ENCODE measurements at places on chromosomes 16 and 17.

DNA sequence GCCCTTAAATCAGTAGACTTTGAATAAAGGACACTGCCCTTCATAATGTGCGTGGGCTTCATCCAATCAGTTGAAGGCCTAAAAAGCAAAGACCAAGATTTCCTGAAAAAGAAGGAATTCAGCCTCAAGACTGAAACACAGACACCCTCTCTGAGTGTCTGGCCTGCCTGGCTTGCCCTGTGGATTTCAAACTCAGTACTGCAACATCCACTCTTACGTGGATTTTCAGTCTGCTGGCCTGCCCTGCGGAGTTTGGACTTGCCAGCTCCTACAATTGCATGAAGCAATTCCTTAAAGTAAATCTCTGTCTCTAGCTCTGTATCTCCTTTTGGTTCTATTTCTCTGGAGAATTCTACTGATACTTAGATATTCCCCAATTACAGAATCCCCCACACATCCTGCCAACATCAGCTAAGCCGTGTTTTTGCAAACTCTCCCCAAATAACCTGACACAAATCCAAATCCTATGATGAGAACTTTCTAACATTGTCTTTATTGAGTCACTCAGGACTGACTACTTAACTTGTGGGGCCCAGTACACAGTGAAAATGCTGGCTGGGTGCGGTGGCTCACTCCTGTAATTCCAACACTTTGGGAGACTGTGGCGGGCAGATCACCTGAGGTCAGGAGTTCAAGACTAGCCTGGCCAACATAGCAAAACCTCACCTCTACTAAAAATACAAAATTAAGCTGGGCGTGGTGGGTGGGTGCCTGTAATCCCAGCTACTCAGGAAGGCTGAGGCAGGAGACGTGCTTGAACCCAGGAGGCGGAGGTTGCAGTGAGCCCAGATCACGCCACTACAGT, 7.2 kb upstream of the TNFRSF17 start:
- DNase-seq = no peak

- DNase-seq = no peak
These were observed 410.4 kb upstream of the MON1B start for GRCh38 chr16:76780556-76780955.

GRCh38 chr16:86033016-86033474, 134.1 kb downstream of the IRF8 start:
- DNase-seq = no peak

- DNase-seq = no peak
These were observed 3.3 kb downstream of the ITGA3 start for GRCh38 chr17:50059256-50059655.

- no peak for DNase-seq
These were observed 130.4 kb downstream of the TANC2 start for GRCh38 chr17:63096426-63096825.

GRCh38 chr17:39462631-39463375, 1.5 kb downstream of the CDK12 start:
- DNase-seq = no peak

GRCh38 chr17:57957120-57957850, 2.1 kb upstream of the CUEDC1 start:
- no peak for DNase-seq

GRCh38 chr17:47318197-47318918, 5.4 kb upstream of the EFCAB13 start:
- DNase-seq = no peak

DNA sequence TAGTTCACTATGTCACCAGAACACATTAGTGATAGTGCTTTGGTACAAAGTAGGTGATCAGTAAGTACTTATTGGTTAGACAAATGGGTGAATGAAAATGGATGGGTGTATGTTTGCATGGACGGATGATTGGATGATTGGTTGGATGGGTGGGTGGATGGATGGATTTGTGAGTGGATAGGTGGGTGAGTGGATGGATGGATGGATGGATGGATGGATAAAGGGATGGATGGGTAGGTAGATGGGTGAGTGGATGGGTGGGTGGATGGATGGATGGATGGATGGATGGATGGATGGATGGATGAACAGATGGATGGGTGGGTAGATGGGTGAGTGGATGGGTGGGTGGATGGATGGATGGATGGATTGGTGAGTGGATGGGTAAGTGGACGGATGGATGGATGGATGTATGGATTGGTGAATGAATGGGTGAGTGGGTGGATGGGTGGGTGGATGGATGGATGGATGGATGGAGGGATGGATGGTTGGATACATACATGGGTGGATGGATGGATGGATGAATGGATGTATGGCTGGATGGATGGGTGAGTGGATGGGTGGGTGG, 225.3 kb upstream of the GSE1 start:
- DNase-seq = no peak

DNA sequence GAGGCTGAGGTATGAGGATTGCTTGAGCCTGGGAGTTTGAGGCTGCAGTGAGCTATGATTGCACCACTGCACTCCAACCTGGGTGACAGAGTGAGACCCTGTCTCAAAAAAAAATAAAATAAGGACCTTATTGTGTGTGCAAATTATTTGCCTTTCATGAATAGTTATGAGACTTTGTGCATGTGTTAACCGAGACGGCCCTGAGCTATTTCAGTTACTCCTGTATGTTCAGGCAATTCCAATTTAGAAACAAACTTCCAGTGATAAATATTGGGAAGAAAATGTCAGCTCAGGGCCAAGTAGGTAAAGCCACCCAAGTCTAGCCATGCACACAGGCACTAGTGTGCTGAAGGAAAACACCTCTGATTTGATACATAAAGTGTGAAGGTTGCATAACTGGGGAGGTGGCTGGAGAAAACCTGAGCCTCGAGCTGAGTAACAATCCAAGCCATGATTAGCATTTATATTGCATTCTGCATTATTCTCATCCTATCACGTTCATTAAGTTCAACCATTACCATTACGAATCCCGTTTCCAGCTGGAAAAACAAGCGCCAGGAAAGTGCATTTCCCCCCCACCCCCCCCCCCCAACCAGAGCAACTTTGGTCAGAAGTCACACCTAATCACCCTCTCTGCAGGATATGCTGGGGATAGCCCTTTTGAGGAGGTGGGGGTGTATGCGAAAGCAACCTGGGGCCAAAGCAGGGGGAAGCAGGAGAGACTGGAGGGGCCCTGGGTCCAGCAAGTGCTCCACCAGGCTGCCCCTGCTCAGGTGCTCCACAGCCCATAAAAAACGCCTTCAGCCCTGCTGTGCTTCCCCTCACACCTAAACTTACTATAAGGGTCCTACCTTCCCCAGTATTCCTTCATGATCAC, 18.6 kb upstream of the ENDOV start:
- no peak for DNase-seq

DNA sequence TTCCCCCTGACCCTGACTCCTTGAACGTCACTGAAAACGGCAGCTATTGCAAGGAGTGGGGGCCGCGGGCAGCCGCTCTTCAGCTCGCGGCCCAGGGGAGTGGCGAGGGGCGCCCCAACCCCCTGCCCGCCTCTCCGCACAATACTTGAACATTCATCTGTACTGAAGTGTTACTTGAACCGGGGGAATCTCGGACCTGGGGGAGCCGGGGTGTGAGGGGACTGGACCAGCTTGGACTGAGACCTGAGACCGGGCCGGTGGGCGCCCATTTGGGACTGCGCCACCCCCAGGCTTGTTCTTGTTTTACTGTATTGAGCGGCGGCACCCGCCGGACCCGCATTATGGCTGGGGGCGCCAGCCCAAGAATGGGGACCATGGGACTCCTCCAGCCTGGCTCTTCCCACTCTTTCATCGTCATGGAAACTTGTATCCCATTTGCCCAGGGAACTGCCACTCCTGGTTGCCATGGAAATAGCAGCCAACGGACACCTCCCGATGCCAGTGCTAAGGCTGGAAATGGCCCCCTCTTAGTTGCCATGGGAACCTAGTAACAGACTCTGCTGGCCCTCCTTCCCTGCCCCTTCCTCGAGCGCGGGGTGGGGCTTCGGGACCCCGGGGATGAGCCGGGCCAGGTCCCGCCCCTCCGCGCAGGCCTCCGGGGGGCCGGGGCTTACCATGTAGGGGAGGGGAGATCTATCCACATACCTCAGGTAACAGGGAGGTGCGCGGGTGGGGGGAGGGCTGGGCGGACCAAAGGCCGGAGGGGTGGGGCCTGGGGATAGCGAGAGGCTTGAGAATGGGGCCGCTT, 805 bp upstream of the ORAI3 start:
- peak; percentile 37 for DNase-seq

- peak; percentile 36 for DNase-seq
These were observed 4.8 kb upstream of the ATP2A3 start for GRCh38 chr17:3968886-3969524.

DNA sequence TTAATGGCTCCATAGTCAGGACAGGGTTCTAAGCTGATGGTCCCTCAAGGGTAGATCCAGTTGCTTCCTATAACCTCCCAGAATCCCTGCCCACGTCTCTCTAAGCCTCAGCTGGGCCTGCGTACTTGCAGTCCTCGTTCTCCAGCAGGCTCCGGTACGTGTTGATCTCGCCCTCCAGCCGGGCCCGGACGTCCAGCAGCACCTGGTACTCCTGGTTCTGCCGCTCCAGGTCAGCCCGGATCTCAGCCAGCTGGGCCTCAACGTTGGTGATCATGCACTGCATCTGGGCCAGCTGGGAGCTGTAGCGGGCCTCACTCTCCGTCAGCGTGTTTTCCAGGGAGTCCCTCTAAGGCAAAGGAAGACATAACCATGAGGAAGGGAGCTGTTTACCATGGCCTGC, 4.5 kb downstream of the KRT32 start:
- DNase-seq = no peak

DNA sequence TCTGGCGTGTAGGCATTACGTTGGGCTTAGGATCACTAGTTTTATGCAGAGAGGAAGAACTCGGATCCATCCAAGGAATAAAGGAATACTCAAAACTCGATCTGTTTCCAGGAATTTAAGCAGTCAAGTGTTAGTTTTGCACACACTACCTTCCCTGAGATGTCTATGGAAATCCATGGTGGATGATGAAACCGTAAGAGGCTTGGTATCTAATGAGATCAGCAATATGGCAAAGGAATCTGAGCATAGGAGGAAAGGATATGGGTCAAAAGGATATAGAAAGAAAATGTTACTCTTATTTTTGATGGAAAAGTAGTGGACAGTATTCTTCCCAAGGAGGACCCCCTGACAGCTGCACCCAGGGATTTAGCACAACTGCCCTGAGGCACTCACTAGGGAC, 59.6 kb downstream of the SMG6 start:
- DNase-seq = no peak

GRCh38 chr17:28124962-28125361, 82.5 kb downstream of the NLK start:
- DNase-seq = no peak

DNA sequence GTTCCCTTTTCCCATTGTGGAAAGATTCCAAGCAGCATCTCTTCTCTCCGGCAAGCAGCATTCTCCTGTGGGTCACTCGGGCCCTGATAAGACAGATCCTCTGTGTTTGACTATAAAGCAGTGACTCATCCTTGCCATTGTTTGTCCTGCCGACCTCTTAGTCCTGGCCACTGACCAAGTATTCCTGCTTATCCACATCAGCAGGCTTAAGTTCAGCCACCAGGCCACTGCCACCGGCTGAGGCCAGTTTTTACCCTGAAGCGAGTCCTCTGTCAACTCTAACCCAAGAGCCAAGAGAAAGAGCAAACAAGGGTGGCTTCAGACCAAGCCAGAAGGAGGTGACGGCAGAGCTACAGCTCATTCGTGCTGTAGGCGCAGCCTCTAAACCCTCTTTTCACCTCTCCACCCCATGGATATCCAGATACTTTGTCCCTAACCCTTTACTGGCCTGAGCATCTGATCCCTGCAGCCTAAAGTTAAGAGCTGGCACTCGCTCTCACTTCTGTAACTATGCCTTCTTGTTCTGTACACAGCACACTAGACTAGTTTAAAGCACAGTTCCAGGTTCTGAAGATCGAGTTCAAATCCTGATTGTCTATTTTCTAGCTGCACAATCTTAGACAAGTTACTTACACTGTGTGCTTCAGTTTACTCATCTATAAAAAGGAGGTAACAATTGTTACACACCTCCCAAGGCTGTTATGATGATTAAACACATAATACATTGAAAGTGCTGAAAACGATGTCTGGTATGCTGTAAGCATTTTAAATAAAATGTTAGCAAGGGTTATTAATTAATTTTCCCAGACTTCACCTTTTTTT, 31.0 kb downstream of the SOX9 start:
- no peak for DNase-seq

DNA sequence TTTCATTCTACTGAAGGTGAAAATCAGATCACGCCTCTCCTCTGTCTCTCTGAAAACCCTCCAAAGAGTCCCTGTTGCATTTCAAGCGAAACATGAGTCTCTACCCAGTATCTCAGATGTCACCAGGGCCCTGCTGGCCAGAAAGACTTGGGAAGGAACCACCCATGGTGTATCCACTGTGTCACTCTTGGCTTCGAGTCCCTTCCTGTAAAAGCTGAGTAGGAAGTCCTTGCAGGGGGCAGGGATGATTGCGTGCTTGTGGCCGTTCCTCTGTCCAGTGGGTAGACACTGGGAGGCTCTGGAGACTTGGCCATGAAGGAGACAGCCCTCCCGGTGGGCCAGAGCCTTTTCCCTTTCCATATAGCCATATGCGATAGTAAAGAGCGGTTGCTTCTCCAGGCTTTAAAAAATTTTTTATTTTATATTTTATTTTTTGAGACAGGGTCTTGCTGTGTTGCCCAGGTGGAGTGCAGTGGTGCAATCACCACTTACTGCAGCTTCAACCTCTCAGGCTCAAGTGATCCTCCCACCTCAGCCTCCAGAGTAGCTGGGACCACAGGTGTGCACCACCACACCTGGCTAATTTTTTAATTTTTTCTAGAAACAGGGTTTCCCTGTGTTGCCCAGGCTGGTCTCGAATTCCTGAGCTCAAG, 19.0 kb upstream of the RMI2 start:
- no peak for DNase-seq

DNA sequence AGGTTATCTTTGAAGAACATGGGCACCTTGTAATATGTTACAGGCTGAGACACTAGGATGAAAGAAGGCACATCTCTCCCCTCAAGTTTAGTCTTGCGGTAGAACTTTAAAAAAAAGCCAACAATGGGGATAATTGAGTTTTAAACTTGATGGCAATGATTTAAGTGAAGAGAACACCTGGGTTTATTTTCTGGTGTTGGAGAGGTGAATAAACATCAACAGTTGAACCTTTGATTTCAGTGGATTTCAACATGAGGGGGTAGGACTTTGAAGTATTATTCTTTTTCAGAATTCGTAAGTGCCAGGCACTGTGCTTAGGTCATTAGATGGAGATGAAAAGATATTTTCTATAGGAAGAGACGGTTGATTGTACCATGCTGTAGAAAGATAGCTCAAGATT, 22.3 kb downstream of the HAPSTR1 start:
- DNase-seq = no peak
